ENCODE measurements at places on chromosomes 7 and 10.
A peak's percentile ranks its signal among the peaks of the same experiment; 100 is the strongest.

DNA sequence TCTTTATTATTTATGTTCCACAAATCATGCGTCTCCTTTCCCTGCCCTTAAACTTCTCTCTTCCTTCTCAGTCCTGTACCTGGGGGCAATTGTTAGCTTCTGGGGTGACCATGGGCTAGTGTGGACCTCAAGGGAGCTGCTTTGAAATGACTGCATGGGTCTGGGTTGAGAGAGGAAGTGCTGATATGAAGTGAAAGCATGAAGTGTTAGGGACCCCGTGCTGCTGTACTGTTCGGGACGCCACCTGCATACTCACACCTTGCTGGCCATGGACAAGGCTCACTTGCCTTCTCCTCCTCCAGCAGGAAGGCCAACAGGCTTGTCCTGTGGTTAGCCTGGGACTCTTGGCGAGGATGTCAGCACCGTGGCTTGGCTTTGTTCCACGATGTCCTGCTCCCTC is 56.7 kb downstream of the MTPN start:
- no peak for DNase-seq

DNA sequence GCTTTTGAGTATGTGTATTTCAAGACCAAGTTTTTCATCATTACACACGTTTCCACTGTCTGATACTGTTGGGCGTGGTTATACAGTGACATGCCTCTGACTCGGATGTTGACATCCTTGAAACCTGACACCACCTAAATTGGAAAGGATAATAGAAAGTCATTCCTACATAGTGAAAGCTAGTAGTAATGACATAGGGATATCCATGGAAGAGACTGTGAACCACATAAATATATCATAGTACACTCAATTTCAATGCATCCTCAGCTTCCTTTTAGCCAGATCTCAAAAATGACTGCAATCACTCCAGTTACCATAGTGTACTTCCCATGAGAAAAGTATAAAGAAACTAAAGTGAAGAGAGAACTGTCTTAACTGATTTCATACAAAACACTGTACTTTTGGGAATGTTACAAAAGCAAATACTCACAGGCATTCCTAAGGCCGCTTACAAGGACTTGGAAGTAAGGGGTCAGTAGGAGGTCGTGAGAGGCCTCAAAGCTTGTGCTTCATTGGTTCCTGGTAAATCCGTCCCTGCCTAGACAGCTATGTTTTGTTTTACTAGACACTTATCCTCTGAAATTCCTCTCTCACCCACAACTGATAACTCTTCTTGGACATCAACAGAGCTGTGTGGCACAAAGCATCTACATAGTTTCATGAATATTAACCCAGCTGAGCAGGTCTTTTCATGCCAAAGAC is 71.8 kb upstream of the VWDE start:
- no peak for DNase-seq

DNA sequence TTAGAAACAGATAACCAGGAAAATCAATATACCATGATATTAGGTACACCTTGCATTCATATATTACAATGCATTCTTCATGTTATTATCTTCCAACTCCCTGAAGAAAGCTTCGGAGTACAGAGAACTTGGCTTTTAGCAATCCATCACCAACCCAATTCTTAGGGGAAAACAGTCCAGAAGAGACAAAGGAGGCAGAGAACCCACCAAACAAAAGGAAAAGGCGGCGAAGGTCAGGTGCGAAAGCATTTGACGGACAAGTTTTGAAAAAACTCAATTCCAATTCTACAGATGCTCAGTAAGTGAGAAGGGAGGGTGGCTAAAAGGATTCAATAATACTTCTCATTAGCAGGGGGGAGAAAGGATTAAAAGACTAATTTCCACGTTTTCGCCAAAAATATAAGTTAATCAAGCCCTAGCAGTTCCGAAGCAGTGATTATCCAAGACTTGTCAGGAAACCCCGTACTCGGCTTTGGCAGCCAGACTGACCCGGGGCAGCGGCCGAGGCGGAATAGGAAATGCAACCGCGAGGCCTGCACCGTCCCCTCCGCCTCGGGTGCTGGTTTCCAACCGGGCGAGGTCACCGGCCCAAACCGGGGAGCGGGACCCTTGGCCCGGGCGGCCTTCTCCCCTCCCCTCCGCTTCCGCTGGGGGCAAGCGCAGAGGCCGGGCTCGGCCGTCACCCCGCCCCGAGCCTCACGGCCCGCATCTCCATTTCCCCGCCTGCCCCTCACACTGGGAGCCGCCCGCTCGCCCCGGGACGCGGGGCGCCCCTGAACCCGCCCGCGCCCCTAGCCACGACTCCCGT is 747 bp downstream of the GDI2 start:
- peak; percentile 36 for DNase-seq

- no peak for DNase-seq
Measured at GRCh38 chr10:102268375-102268888, 23.1 kb downstream of the GBF1 start.

DNA sequence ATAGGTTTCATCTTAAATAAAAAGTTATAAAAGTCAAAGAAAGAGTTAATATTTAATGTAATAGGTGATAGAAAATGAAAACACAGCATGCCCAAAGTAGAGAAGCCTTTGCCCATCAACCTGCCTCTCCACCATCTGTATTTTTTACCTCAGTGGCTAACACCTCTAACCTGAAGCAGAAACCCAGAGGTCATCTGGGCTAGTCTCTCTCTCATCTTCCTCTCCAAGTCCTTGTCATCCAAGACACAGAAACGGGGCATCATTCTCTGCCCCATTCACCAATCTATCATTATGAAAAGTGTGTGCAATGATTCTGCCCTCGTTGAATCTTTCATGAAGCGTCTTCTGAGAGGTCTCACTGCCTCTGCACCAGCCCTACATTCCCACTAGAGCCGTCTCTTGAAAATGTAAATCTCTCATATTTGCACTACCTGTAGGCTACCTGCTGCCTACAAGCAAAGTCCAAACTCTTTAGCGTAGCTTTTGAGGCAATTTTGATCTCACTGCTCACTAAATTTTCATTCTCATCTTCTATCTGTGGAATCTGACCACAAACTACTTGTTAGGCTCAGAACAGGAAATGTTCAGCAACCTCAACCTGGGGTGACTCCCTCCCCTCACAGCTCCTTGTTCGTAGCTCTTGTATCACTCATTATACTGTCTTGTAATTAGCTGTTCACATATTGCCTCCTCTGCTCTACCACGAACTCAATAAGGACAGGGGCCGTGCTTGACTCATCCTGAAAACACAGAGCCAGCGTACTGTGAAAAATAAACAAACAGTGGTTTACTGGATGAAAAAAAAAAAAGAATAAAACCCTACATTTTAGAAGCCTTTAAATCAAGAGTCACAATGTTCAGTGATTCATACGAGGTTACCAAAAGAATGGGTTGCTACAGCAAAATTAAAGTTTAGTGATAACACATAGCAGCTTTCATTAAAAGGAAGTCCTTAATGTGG is 83.1 kb downstream of the CTNNA3 start:
- DNase-seq: no peak

Measured in A549 (cell line).